ENCODE measurements at places on chromosomes 7 and 10.

GRCh38 chr7:98051118-98051744 is 55.4 kb upstream of the LMTK2 start:
- DNase-seq = no peak

DNA sequence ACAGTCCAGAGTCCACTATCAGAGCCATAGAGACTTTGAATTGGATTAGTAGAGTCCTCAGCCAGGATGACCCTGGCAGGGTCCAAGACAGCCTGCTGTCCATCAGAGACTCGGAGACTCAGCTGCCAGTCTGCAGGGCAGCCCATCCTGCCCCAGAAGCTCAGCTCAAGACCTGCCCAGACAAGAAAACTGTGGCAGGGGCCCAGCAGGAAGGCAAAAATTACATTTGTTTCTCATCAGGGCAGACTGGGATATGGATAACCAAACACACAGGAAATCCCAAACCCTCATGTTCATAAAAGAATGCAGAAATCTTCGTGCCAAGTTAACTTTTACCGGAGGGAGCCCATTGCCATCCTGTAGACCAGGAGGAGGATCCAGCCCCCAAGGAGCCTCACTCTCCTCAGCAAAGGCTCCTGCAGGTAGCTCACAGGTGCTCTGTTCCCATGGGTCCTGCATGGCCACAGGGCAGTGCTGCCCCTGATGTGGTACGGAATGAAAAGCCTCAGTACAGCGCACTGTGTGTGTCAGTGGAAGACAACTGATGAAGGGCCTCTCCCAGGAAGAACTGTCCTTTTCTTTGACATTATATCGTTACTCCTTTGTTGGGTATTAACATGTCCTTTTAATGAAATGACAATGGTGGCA is 222.2 kb downstream of the KCNMA1 start:
- no peak for DNase-seq

DNA sequence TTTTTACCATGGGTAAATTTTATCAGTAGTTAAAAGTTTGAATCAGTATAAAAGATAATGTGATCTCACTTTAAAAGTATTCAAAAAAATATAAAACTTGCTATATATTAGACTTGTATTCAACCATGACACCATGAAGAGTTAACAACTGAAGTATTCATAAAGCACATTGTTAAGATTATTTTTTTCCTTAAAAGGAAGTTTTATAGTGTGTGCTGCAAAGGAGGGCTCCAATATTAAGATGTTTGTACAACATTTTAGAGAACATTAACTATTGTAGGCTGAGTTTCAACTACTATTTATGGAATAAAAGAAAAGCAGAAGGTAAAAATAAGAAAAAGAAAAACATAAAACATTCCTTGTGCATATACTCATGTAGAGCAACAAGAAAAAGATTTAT is 24.5 kb upstream of the CUBN start:
- no peak for DNase-seq

- DNase-seq = no peak
Observed at GRCh38 chr10:51768886-51769465, 69.6 kb upstream of the CSTF2T start.

GRCh38 chr10:120646159-120646732 is 189.2 kb downstream of the PLPP4 start:
- DNase-seq = no peak
